HepG2 (cell line): ENCODE measurements at places on chromosomes 12 and 14.

DNA sequence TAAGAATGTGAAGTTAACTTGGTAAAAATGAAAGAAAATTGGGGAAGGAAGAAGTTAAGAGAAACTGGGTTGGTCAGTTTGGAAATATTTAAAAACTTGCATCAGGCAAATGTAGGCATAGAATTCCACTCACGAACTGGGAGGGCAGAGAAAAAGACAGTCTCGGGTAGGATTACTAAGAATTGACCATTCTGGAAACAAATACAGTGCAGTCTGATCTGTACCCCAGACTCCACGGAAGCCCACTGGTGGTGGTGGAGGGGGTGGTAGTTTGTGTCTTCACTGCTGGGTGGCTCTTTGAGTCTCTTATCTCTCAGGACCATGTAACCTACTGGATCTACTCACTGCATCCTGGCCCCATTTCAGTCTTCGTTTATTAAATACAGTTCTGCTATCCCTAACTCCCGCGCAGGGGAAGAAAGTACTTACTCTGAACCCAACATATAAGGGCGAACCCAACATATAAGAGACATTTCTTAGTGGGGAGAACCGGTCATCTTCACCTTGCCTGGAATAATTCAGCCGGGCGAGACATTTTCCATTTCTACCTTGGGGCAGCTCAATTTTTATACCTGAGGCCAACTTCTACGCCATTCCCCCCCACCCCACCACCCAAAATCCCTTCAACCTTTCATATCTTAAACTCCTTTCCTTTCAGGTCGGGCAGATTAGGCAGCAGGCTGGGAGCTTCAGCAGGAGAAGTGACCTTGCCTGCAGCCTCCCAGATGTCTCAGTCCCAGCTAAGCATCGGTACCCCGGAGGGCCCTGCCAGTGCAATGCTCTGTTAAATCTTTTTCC, 1.7 kb downstream of the SLC2A3 start:
- peaks cover 55% of the 10 kb centered on the region for H3K4me1 ChIP-seq
- peak overlapping the region; percentile 75 for H3K27ac ChIP-seq
- H3K27me3 ChIP-seq = no peaks in the 10 kb centered on the region
- peak overlapping the region; percentile 84 for H3K4me3 ChIP-seq
- peaks cover 7% of the 10 kb centered on the region for H3K36me3 ChIP-seq

- H3K27me3 ChIP-seq = no peaks in the 10 kb centered on the region
- H3K27ac ChIP-seq = no peak overlapping the region
- DNase-seq = no peak
- H3K4me3 ChIP-seq = no peak overlapping the region
- H3K36me3 ChIP-seq = no peaks in the 10 kb centered on the region
These were observed 228.1 kb upstream of the CNTN1 start for GRCh38 chr12:40464121-40464520.

- no peaks in the 10 kb centered on the region for H3K4me1 ChIP-seq
- H3K36me3 ChIP-seq = no peaks in the 10 kb centered on the region
- DNase-seq = no peak
- no peak overlapping the region for H3K4me3 ChIP-seq
These were observed 268.9 kb downstream of the FLRT2 start for GRCh38 chr14:85798856-85799255.

GRCh38 chr12:124764870-124765580, 98.6 kb downstream of the SCARB1 start:
- no peak for DNase-seq
- no peak overlapping the region for H3K4me3 ChIP-seq
- H3K36me3 ChIP-seq = no peaks in the 10 kb centered on the region
- H3K27me3 ChIP-seq = peaks cover 11% of the 10 kb centered on the region; the same call in 1 of the 3 replicates
- no peak overlapping the region for H3K27ac ChIP-seq

- no peaks in the 10 kb centered on the region for H3K4me1 ChIP-seq
- no peaks in the 10 kb centered on the region for H3K27me3 ChIP-seq
- no peak for DNase-seq
- no peak overlapping the region for H3K4me3 ChIP-seq
These were observed 40.9 kb downstream of the RTN1 start for GRCh38 chr14:59829469-59830337.
